ENCODE measurements at places on chromosomes 4 and X. TPM values are rescaled to one million over a fixed set of nuclear protein-coding genes. Genes with fewer than 3 reads are reported as not detected.

- DNase-seq: no peak
Observed at GRCh38 chr4:140718241-140718952, 37.8 kb downstream of the TBC1D9 start.

- peak; percentile 95 for DNase-seq
Observed at GRCh38 chrX:16786139-16786790, at the start of gene TXLNG. TXLNG (plus strand) TSS chrX:16786466; CDS start chrX:16786488, 22 bp downstream.

DNA sequence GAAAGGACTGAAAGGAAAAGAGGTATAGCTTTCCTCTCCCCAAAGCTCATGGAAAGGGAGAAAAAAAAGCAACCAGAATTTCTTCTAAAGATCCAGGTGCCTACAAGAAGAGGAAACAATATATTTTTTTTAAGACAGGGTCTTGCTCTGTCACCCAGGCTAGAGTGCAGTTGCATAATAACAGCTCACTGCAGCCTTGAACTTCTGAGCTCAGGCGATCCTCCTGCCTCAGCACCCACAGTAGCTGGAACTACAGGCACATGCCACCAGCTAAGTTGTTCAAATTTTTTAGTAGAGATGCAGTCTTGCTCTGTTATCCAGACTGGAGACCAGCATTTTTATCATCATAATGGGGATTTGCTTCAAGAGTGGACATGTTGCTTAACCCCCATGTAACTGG lies 30.5 kb upstream of the BBS12 start:
- no peak for DNase-seq

The HPSE gene
- total RNA-seq: 24.6 TPM

The PAGE1 gene
- not detected for total RNA-seq

Data from activated CD4-positive, alpha-beta T cell treated with anti-CD3 and anti-CD28 coated beads, Interleukin-2, amount 10 ng/mL, durations not matched to agents 7 days and 5 days (primary cell).